ENCODE measurements at places on chromosomes 11 and 22. TPM values are rescaled to one million over a fixed set of nuclear protein-coding genes. Genes with fewer than 3 reads are reported as not detected.

GRCh38 chr11:124867700-124868099, 2.5 kb downstream of the ROBO3 start:
- H3K4me1 ChIP-seq, result no peaks in the 10 kb centered on the region
- H3K36me3 ChIP-seq, result no peaks in the 10 kb centered on the region
- H3K4me3 ChIP-seq, result no peak overlapping the region
- no peak overlapping the region for H3K27ac ChIP-seq
- peak; percentile 61 for DNase-seq
- peaks cover 80% of the 10 kb centered on the region for H3K27me3 ChIP-seq

GRCh38 chr11:96098511-96099241, 174.8 kb upstream of the MTMR2 start:
- no peak overlapping the region for H3K4me3 ChIP-seq
- no peak for DNase-seq
- peaks cover 56% of the 10 kb centered on the region for H3K4me1 ChIP-seq

GRCh38 chr11:104658177-104658576, 240.1 kb downstream of the CASP12 start:
- H3K4me1 ChIP-seq, result no peaks in the 10 kb centered on the region
- no peaks in the 10 kb centered on the region for H3K36me3 ChIP-seq
- H3K4me3 ChIP-seq, result no peak overlapping the region
- DNase-seq, result no peak
- H3K27ac ChIP-seq, result no peak overlapping the region
- H3K27me3 ChIP-seq, result no peaks in the 10 kb centered on the region

DNA sequence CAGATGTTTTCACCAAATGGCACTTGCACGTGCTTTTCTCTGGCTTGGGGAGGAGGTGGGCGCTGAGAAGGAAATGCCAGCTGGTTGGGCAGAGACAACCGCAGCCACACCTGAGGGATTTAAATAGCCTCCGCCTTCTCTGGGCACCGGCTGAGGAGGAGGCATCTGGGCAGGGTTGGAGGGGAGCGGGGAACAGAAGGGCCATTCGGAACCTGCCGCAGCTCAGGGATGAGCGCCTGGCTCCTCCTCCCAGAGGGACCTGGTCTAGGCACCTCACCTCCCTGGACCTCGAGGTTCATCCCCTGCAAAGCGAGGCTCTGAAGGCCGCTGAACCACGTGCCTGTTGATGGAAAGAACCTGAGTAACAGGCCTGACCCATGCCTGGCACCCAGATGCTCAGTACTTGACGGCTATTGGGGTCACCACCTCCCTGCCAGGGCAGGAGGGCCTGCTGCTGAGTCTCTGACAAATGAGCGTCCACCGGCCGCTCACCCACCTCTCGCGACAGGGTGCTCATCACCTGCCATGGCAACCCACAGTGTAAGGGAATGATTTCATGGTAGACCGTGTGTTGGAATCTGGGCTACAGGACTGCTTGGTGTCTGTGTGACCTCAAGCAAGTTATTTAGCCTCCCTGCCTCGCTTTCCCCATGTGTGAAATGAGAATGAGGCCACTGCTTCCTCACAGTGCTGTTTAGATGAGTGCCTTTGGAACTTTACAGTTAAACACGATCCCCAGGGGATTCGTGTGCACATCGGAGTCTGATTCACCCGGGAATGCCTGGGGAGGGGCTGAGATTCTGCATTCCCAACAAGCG, 2.0 kb upstream of the KDELR3 start:
- peaks cover 8% of the 10 kb centered on the region for H3K4me1 ChIP-seq
- no peaks in the 10 kb centered on the region for H3K36me3 ChIP-seq
- peak; percentile 69 for DNase-seq

- peaks cover 4% of the 10 kb centered on the region for H3K36me3 ChIP-seq
- no peak overlapping the region for H3K27ac ChIP-seq
- peaks cover 4% of the 10 kb centered on the region for H3K4me1 ChIP-seq
- no peaks in the 10 kb centered on the region for H3K27me3 ChIP-seq
- no peak overlapping the region for H3K4me3 ChIP-seq
Observed at GRCh38 chr11:77370217-77370616, 68.7 kb upstream of the GDPD4 start.

Gene C11orf97
- total RNA-seq, result not detected

Gene NCF4
- 19.4 TPM for total RNA-seq

Gene SEPTIN3
- total RNA-seq, result 0.22 TPM

Gene CYP2R1
- 11.6 TPM for total RNA-seq

Gene PAX6
- not detected for total RNA-seq

Gene OR56A1
- total RNA-seq, result 0.03 TPM

All from kidney (tissue), 22 donors.